ENCODE measurements at places on chromosomes 13 and 19. TPM values are rescaled to one million over a fixed set of nuclear protein-coding genes. Genes with fewer than 3 reads are reported as not detected.

DPY19L3 gene
- total RNA-seq: 5.2 TPM

UTP14C gene
- 10.7 TPM for total RNA-seq

GRIK5 gene
- 5.4 TPM for total RNA-seq

ADAMTS10 gene
- 10.0 TPM for total RNA-seq

MEX3D gene
- 8.0 TPM for total RNA-seq

IGFL3 gene
- total RNA-seq: not detected

DCLK1 gene
- total RNA-seq: 9.9 TPM
